ENCODE measurements at places on chromosomes 3 and 15. TPM values are rescaled to one million over a fixed set of nuclear protein-coding genes. Genes with fewer than 3 reads are reported as not detected.
A peak's percentile ranks its signal among the peaks of the same experiment; 100 is the strongest.

MUSTN1 gene
- total RNA-seq, result 1.2 TPM

DNA sequence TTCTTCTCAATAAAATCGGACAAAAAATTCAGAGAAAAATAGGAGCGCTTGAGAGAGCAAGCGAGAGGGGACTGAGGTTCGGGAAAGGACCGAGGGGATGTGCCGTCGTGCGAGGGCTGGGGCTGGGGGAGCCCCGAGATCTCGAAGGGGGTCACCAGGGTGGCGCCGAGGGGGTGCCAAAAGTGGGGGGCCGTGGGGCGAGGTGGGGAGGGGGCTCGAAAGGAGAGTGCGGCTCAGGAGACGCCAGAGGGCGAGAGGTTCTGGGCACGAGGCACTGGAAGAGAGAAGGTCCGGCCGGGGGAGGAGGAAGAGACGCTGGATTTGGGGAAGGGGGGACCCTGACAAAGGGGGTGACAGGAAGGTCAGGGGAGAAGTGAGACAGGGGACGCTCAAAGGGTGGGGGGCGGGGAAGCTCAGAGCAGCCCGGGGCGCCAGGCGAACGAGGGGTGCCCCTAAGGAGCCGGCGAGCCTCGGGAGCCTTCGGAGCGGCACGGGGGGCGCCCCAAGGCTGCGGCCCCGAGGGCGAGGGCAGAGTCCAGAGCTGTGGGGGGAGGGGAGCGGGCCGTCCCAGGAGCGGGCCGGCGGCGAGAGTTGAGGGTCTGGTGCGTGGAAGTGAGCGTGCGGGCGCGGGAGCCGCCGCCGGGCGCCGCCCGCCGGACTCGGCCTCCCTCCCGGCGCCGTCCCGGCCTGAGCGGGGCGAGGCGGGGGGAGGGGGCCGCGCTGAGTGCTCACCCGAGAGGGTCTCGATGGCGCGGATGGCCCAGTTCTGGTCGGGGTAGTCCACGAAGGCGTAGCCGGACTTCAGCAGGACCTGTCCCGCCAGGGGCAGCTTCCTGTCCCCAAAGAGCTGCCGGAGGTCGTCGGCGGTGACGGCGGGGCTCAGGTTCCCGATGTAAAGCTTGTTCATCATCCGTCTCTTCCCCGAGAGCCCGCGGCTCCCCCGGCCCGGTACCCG, 514 bp downstream of the IGF2BP2 start:
- no peak for DNase-seq

SH2D7 gene
- total RNA-seq, result 0.08 TPM

DNA sequence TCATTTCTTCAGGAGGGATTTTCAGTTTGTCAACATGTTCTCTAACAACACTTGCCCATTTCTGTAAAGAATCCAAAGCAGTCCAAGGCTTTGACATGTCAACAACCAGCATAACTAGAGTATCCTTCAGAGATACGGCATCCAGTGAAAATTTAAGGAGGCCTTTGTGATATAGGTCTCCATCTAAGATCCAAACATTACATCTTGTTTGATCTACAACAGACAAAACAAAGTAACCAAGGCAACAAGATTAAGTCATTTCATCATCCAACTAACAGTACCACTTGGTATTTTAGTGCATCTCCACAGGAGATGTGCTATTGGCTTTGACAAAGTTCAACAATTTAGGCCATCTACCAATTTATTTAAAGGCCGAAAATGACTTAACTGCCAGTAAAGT, 25.8 kb downstream of the DYNC1LI1 start:
- DNase-seq, result no peak

- no peak for DNase-seq
These were observed 265.1 kb downstream of the CTNNB1 start for GRCh38 chr3:41464401-41464800.

- DNase-seq, result no peak
These were observed 293.6 kb downstream of the GAP43 start for GRCh38 chr3:115916866-115917265.

DNA sequence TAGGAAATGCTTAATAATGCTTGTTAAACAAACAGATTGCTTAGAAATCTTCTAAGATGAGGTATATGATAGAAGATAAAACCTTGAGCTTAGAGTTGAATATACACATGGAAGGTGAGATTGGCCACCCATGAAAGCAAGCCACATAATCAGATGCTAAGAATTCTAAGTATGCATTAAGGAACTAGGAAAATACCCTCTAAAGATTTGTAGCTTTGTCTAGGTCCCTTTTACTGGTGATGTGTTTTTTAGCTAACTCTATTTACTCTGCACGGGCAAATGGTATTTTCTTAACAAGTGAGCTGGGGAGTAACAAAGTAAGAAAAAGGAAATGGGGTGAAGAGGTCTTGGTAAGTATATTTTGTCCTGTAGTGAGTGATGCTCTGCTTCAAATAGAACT, 310.3 kb downstream of the OXSM start:
- DNase-seq, result no peak

DNA sequence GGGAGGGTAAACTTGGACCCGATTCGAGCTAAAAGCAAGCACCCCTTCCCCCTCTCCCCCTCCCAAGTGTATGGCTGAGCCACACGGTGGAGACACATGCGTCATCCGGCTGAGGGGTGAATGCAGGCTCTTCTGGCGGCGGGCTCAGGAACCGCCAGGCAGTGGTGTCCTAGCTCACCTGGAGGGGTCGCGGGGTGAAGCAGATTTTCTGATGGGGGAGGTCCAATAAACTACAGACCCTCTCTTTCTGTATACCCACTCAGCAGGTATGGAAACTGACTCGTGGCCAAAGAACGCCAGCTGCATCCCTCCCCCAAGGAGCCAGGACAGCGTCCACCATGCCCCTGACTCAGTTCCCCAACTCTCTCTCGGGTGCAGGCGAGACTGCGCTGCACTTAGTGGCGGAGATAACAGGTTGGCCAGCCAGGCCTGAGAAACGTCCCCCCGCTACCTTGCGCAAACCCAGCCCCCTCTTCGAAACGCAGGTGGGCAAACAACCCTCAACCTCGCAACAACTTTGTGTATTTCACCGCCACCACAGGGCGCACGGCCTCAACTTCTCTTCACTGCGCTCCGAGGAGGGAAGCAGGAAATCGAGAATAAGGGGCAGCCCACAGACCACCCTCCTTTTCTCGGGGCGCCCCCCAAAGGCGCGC, 1.3 kb downstream of the MAGI1 start:
- DNase-seq, result no peak

DNA sequence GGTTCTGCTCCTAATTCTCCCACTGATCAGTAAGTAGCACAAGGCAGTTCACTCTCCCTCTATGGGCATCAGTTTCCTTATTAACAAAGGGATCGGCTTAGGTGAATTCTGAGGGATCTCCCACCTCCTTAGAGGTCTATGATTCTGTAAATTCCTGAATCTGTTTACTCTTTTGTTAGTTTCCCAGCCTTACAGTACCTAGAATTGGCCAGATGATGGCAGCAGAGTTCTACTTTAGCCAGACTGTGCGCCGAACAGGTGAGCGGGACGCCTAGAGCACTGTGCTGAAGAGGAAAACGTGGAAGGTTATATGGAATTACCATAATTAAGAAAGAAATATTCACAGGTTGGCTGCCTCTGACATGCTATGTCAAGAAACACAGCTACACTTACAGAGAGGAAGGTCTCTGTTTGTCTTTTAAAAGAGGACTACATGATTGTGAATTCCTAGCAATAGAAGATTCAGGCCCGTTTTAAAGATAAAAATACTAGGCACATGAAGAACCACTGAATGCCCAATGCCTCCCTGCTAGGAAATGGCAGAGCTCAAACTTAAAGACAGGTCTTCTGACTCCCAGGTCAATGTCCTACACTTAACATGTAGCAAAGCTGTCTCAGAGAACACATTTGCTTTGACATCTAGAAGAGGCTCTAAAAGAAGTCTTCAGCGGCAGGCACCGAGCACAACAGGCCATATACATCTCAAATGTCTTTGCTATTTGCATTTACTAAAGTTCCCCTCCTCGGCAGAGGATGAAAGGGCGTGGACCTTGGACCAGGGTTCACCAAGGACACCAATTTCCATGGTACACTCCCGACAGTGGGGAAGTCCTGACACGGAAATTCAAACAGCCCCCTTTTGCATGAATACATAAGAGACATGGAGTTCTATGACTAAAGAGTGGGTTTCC, 259.9 kb downstream of the FGF12 start:
- DNase-seq, result peak; percentile 8

GRCh38 chr3:155502630-155503029, 209.1 kb upstream of the STRIT1 start:
- DNase-seq, result no peak

DNA sequence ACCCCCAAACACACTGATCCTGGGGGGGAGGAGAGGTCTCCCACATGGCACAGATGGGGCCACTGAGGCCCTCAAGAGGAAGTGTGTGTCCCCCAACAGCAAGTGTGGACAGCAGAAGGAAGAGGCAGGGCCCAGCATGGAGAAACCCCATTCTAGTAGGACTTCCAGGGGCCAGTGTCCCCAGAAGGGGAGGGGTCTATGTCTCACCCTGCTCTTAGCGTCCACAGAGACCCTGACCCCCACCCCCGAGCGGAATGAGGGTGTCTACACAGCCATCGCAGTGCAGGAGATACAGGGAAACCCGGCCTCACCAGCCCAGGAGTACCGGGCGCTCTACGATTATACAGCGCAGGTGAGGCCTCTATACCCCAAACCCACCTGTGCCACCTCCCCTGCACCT, 35.3 kb downstream of the TSPAN3 start:
- no peak for DNase-seq

CLDN18 gene
- total RNA-seq, result 0.26 TPM

DNA sequence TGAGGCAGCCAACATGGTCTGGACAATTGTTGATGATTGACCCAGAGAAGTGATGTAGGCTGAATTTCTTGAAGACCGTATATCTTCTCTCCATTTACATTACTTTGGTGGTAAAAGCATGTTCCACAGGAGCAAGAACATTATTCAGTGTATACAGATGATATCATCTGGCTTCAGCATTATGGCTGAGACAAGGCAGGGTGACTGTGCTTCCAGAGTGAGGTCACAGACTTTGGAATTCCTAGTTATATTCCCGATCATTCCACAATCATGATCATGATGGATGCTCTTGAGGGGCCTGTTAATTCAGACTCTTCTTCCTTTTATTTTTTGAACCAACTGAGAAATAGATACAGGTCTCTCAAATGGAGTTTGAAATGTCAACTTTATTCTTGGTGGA, 19.0 kb downstream of the PLS1 start:
- no peak for DNase-seq

DNA sequence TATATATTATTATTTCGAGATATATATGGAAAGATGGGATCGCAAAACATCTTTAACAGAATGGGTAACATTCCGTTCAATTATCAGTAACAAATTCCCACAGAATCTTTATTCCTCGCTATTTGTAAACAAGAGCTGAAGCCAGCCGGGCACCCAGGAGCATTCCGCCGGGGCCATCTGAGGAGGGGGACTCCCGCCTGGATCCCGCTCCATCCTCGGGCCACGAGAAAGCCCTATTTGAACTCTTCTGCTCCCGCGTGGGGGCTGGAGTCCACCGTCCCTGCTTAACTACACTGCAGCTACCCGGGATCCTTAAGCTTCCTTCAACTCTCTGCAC, 687 bp downstream of the GPR176 start:
- no peak for DNase-seq

- no peak for DNase-seq
These were observed 24.7 kb upstream of the PRR23E start for GRCh38 chr3:127168271-127168670.

DNASE1L3 gene
- 3.7 TPM for total RNA-seq

DNA sequence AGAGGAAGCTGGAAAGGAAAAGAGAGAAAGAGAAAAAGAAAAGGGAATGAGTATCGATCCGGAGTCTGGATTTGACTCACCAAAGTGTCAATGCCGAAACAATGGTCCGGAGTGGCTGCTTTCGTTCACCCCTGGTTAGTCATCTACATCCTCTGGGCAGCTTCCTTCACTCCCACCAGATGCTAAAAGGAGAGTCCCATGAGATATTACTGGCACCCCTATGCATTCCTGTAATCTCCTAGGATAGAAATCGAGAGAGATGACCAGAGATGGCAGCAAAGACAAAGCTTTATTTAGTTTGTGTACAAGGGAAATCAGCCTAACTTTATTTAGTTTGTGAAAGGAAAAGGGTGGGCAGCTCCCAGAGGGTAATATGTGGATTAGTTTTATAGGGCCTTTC, 622.2 kb downstream of the ZPLD1 start:
- no peak for DNase-seq

DNA sequence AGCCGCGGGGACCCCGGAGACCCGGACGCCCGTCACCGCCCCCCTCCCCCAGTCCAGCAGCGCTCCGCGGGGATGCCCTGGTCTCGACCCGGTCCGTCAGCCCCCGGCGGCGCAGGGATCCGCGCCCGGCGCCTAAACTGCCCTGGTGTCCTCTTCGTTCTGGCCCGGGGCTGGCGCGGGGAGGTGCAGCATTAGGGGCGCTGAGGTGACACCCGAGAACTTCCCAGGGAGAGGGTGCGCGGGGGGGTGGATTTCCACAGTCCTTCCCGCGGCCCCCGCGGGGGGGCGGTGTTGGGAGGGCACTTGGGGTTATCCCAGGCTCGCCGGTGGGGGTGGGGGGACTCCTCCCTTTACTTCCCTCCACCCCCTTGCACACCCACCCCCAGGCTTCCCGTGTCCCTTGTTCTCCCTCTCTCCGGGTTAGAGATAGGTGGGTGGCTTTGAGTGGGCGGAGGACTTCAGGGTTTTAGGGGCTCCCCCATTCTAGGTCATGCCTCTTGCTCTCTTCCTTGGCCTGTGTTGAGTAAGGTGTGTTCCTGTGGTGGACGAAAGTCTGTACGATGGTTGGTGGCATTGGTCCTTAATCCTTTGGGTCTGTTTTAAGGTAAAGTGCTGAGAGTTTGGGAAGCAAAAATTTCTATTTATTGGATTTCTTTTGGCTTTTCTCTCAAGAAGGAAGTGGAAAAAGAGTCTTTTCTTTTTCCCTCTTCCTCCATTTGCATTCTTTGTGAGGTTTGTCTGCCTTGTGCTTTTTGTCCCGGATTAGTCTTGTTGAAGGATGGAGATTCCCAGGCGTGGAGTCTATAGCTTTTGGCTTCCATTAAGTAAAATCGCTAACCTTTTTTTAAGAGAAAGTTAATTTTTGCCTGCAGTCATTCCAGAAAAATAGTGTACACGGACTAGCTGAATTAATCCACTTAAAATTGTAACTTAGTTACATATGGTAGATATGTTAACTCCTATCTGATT, 811 bp downstream of the SKIL start:
- no peak for DNase-seq

DNA sequence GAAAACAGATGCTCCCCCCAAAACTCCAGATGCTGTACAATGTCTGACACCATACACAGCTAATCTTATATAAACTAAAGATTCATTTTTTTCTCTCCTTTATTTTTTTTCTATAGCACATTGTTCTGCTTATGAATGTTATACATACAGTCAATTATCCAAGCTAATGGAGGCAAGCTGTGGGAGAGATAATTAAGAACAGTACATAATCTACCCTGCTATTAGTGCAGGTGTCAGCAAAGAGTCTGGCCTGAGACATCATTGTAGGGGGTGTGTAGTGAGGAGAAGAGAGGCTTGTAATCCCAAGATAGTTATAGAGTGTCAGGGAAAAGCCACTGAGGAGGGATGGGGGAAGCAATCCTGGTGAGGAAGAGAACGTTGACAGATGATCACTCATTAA, 25.4 kb upstream of the CHMP2B start:
- DNase-seq, result no peak

GRCh38 chr3:151539599-151539998, 78.7 kb upstream of the IGSF10 start:
- DNase-seq, result no peak
